MCF 10A (cell line): ENCODE measurements at places on chromosomes 4 and X.

GRCh38 chr4:105434940-105435339 lies 38.9 kb downstream of the PPA2 start:
- DNase-seq = no peak

- no peak for DNase-seq
Observed at GRCh38 chr4:122489061-122489460, 32.5 kb upstream of the IL2 start.

DNA sequence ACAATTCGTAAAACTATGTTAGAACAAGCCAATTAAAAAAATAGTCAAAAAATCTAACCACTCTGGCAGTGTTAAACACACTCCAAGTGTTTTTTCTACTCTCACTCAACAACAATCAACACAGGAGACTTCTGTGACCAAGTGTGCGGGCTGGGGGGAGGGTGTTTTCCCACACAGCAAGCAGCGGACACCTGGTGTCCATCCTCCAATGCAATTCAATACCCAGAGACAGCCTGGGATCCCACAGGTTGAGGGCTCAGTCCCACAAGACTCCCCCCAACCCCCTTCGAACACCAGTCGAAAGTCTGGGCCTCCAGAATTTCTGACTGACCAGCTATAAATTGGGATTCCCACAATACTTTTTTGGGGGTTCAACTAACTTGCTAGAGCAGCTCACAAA lies 8.3 kb upstream of the PIM2 start:
- DNase-seq = no peak

GRCh38 chr4:76640353-76640910 lies 205.4 kb downstream of the SHROOM3 start:
- DNase-seq = peak; percentile 73

DNA sequence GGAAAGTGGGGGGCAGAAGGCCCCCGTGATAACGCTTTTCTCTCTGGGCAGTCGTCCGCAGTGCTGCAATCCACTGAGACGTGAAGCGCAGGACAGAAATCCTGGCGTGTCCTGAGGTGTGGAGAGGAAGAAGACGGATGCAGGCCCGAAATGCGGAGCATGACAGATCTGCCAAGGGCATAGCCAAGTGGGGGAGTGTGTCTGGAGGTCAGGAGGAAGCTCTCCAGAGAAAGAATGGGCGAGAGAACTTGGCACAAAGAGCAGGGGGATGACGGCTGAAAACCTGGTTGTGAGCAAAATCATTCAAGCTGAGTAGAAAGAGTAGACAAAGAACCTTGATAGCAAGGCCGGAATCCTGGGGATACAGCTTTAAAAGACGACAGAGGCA lies 23.7 kb upstream of the HELT start:
- DNase-seq = no peak

- no peak for DNase-seq
Observed at GRCh38 chr4:116880625-116881024, 204.8 kb downstream of the TRAM1L1 start.

GRCh38 chr4:140028676-140029517 lies 125.1 kb downstream of the MAML3 start:
- no peak for DNase-seq

DNA sequence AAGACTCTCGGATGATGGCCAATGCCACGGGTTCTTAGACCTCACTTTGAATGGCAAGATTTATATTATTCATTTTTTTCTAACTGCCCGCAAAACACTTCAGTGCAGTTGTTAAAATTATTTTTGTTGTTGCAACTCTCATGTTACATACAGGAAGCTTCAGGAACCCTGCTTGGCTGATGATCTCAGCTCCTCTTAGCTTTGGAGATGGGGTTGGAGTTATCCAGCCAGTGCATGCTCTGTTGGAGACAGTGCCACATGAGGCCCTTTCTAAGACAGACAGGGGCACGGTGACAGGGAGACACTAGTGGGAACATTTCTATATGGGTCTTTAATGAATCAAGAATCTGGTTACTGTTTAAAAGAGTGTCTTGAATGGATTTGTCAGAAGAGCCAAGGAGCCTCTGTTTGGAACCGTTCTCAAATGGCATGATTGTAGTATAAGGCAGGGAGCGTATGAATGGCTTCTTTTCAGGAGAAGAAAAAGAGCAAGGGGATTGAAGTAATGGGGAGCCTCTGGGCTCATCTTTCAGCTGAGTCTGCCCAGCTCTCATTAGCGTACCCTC lies 61.9 kb upstream of the ENPP6 start:
- DNase-seq = no peak

DNA sequence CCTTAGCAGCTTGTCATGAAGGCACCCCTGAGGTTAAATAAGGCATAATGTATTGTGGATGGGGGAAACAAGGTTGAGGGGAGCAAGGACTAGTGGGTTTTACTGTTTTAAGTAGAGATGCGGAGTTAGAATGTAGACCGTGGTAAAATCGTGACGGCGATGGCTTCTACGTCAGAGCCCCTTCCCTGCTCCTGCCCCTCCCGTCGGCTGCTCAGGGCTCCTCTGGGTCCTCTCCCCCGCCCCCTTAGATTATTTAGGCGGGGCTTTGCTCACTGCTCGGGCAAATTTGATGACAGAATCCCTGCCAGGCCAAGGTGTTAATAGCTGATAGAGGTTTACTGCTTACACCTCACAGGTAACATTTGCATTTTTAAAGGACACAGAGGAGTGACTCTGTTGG lies 2.3 kb downstream of the FRMPD3 start:
- no peak for DNase-seq

DNA sequence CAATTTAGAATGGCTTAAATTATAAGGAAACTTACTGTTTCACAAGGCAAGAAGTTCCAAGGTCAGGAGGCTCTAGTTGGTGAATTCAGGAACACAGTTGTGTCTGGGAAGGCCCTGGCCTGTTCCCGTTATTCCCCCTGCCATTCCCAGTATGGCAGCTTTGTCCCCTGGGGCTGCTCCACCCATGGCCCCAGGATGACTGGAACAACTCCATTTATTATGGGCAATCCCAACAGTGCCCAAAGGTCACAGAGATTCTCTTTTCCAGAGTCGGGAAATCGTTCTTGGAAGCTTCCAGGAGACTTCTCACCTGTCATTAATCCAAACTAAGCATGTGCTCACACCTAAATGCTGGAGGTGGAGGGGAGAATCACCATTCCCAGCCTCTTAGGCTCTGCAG lies 2.8 kb upstream of the PRKG2 start:
- no peak for DNase-seq

GRCh38 chr4:54971474-54971950 lies 153.9 kb downstream of the KDR start:
- peak; percentile 63 for DNase-seq

DNA sequence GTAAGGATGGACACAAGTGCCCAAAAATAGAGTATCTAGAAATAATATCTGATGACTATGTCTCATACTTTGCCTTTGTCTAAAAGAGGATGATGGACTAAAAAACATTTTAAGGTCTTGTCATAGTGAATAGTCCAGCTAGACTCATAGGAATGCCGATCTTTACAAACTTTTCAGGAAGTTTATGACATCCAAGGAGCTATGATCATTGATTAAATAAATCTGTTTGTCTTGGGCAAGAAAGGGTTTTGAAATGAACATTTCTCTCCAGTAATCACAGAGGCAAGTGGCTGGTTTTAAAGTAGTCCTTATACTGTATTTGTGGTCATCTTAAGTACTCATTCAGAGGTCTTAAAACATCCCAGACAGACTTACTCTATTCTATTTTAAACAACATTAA lies 109.8 kb downstream of the MAPK10 start:
- no peak for DNase-seq

GRCh38 chr4:75698162-75698962 lies 25.2 kb upstream of the G3BP2 start:
- no peak for DNase-seq
